ENCODE measurements at places on chromosomes 3 and 15.

DNA sequence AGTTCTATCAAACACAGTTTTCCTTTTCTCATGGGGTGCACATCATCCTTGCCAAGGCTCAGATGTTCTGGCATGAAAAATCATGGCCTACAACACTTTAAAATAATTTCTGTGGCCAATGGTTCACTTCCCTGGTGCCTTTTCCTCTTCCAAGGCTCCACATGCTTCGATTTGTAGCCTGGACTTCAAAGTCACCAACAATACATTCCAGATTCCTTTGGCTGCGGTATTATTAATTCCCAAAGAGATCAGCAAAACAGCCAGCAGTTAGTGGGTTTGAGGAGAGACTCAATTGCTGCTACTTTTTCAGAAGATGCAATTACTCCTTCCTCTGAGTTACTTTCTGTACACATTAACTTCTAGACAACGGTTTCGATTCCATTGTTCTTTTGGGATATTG is 80.3 kb upstream of the CCDC80 start:
- DNase-seq: no peak

GRCh38 chr3:168570404-168571155 is 474.9 kb upstream of the GOLIM4 start:
- no peak for DNase-seq

GRCh38 chr3:187705164-187705563 is 2.8 kb upstream of the RTP2 start:
- DNase-seq: no peak

- DNase-seq: no peak
Measured at GRCh38 chr3:112437146-112438022, 61.9 kb downstream of the BTLA start.

GRCh38 chr3:5634411-5634810 is 446.9 kb downstream of the EDEM1 start:
- no peak for DNase-seq

DNA sequence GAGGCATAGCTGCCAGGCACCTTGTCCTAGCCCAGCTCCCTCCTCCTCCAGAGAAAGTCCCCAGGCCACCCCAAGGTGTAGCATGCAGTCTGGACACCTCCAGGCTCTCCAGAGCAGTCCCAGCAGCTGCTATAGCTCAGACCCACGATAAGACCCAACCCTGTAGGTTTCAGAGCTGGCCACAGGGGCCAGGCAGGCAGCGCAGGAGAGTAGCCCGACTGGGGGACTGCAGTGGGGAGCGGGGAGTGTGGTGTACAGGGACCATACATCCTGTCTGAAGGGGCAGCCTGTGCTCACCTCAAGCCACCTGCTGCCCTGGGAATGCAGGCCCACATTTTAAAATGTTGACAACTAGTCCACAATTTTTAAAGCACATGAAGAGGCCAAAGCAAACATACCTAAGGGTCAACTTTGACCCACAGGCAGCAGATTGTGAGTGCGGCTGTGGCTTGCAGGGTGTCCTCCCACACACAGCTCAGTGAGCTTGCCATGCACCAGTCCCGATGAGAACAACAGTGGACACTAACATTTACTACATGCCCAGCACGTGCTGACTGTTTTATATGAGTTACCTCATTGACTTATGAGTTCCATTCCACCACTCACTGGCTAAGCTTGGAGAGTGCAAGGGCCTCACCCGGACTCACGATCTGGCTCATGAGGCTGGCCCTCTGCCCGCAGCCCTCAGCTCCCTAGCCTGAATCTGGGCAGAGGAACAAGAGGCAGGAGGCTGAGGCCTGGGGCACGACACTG is 81.4 kb downstream of the DNAJB8 start:
- DNase-seq: no peak

DNA sequence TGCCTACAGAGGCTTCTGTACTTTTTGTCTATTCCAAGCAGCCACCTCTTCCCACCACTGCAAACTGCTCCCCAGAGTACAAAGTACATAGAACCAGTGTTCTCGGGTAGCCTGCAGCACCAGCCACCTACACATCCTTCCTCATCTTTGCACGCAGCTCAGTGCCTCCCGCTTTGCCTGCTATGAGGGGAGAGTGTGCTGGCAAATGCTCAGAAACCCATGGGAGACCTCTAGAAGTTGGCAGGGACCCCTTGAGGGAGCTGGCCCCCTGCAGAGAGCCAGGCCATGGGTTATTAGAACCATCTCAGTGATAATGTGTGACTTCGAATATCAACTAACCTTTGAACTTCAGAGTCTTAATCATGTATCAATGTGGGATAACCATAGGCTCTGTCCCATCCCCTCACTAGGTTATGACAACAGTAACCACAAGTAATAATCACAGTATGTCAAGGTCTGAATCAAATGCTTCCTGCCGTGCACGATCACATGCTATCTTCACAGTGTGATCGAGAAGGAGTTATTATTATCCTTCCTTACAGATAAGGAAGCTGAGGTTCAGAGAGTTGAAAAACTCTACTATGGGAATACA is 22.8 kb upstream of the SMAD3 start:
- no peak for DNase-seq

DNA sequence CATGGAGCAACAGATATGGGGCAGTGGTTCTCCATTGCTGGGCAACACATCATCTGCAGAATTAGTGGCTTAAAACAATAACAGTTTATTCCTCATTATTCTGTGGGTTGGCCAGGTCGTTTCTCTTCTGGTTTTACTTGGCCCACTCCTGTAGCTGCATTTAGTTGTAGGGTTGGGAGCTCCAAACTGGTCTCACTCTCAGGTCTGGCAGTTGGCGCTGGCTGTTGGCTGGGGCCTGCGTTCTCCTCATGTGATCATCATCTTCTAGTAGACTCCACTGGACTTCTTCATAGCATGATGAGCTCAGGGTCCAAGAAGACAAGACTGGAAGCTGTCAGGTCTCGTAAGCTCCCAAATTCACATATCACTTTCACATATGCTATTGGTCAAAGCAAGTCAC is 91.9 kb downstream of the EPHB1 start:
- no peak for DNase-seq

DNA sequence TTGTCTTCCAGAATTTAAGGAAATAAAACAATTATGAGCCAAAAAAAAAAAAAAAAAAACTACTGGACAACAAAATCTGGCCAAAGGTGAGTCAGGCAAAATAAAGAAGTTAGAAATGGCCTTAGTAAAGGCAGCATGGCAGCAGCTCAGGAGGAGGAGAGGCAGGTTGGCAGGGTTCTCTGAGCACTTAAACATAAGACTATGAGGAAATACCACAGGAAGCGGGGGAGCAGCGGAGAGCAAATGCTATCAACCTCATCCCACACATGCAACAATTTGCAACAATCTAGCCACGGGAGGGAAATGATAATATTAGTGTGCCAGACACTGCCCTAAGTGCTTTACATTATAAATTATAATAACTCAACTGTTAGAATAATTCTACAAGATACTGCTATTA is 247.3 kb upstream of the NSMCE3 start:
- DNase-seq: no peak

GRCh38 chr15:80929689-80930088 is 59.9 kb downstream of the MESD start:
- no peak for DNase-seq

- DNase-seq: no peak
Measured at GRCh38 chr3:169871129-169871886, 1.6 kb upstream of the LRRC31 start.

DNA sequence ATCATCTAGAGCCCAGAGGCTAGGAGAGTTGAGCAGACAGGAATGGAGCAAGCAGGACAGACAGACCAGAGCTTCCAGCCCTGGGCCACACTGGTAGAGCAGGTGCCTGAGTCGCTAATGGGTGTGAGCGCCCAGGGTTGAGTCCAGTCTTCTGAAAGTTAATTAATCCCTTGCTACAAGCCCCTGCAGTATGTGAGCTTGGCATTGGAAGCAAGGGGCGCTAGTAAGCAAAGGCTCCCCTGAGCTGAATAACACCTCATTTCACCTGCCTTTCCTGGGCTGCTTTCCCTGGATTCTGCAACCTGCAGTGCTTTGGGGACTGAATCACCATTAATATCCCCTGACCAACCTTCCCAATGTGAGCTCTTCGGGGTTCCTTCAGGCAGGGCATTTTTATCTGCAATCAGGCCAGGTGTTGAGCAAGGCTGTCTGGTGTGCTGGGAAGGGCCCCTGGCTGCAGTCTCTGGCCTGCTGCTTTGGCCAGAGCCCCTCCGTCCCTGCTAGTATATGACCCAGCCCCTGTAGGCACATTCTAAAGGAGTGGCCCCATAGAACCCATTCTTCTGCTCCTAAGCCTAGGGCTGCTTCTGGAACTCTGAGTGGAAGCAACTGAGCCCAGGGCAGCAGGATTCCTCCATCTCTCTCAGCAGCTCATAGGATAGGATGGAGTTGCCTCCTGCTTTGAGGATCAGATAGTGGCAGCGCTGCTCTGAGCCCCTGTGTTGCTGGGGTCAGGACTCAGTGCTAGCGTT is 45.1 kb upstream of the EPHB1 start:
- DNase-seq: no peak

DNA sequence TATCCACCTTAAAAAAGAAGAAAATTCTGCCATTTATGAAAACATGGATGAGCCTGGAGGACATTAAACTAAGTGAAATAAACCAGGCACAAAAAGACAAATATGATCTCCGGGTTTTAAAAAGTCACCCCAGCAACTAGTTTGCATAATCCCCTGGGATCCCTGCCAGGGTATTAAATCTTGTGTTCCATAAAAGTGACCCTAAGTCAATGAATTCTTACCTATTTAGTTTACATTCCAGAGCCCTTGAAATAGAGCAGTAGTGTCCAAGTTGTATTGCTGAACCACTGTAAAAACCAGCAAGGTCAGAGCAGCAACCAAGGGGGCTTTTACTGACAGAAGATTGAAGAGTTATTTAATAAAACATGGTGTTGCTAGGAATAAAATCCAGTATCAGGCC is 716.8 kb upstream of the BCHE start:
- DNase-seq: no peak

GRCh38 chr3:141485641-141486495 is 959 bp upstream of the RASA2 start:
- no peak for DNase-seq

- DNase-seq: no peak
Measured at GRCh38 chr3:14791343-14791945, 27.3 kb upstream of the FGD5 start.

GRCh38 chr3:70358978-70359580 is 46.6 kb upstream of the MDFIC2 start:
- DNase-seq: no peak

- no peak for DNase-seq
Measured at GRCh38 chr3:183193762-183194689, 31.5 kb upstream of the LAMP3 start.

- no peak for DNase-seq
Measured at GRCh38 chr3:170228093-170228766, 6.0 kb downstream of the PRKCI start.

- no peak for DNase-seq
Measured at GRCh38 chr15:70569091-70569713, 194.2 kb downstream of the UACA start.

DNA sequence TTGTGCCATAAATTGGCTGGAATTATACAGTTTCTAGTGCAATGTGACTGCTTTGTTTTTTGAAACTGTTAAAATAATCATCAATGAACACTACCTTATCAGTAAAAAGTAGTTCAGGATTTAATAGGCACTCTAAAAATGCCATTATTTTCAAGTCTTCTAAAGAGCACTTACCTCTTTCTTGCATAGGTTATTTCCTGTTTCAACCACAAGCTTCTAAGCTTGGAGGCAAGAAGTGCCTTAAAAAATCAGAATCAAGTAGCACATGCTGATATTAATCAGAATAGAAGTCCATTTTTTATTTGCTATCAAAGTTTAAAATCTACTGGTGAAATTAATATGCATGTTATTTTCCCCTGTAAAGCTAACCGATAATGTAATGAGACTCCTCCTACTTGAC is 991.6 kb downstream of the CADM2 start:
- DNase-seq: no peak

GRCh38 chr15:20272422-20273184 is 269.0 kb downstream of the GOLGA6L6 start:
- DNase-seq: no peak

GRCh38 chr3:98921957-98922356 is 20.5 kb upstream of the DCBLD2 start:
- DNase-seq: no peak

DNA sequence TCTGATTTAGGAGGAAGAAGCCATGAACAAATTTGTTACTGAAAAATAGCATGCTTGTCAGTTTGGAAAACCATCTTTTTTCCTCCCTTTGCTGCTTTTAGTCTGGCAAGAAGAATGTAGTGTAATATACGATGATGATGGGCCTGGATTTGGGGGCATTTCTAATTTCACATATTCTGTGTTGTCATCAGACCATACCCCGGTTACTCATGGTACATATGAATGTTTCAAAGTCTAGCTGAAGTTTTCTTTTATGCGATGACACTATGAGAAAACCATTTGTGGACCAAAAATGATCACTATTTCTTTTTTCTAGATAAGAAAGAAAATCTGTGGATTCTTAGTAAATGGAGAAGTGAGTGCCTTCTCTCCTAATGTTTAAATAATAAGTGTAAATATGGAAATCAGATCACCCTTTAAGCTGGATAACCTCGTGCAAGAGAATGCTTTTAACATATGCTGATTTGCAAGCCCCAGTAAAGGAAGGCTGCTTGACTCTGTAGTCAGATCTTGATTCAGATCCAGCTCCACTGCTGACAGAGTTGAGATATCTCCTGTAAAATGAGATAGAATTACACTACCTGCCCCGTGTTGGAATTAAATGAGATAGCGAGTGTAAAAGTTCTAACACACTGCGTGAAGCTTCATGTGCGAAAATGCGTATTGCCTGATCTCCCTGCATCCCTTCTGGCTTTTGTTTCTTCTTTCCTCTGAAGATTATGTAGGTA is 3.0 kb downstream of the MEF2A start:
- no peak for DNase-seq

- DNase-seq: no peak
Measured at GRCh38 chr3:58575971-58576652, 1.1 kb downstream of the FAM107A start.

DNA sequence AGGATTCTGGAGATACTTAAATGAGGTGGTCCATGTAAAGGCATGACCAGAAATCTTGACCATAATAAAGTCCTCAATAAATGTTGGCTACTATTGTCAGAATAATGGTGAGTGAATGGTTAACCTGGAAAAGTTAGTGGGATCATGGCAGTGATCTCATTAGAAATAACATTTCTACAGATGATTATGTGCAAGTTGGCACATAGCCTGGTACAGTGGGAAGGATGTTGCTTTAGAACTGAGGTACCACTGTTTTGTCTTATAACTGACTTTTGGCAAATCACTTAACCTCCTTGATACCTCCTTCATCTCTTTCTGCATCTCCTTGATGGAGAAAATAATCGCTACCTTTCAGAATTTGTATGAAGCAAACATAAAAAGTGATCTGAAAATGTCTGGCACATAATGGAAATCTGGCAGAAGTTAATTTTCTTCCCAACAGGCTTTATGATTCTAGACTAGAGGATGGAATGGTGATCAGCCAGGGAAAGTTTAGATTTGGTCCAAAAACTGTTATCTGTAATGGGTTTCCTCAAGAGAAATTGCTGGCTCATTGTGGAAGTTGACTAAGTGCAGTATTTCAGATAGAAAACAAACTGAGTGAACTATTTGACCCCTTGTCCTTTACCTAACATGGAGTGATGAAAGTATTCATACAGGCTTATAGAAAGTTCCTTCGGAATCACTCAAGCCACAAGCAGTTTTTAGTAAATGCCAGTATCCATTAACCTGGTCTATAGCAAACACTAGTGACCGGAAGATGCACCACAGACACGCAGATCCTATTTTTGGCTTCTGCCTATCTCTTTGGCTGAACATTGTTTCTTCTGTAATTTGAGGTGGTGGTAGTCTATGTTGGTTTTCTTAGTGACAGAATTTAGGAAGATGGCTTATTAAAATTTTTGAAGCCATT is 449.6 kb upstream of the TGFBR2 start:
- no peak for DNase-seq

GRCh38 chr15:36403351-36403750 is 176.1 kb upstream of the CDIN1 start:
- DNase-seq: no peak

Data from stimulated activated CD4-positive, alpha-beta T cell treated with anti-CD3 and anti-CD28 coated beads, Interleukin-1b, Interleukin-23, amount 100 ng/mL, for 1 hour (primary cell).